GM23338 (cell line): ENCODE measurements at places on chromosomes 3 and 15. TPM values are rescaled to one million over a fixed set of nuclear protein-coding genes. Genes with fewer than 3 reads are reported as not detected.

GRCh38 chr15:38069511-38070011 lies 135.1 kb downstream of the TMCO5A start:
- no peak for DNase-seq
- peaks cover 30% of the 10 kb centered on the region for H3K4me1 ChIP-seq
- H3K27ac ChIP-seq: no peak overlapping the region

Gene PTPRG
- 117 and 131 TPM in 2 replicates for total RNA-seq

- H3K27me3 ChIP-seq: no peaks in the 10 kb centered on the region
- no peak for DNase-seq
- no peaks in the 10 kb centered on the region for H3K36me3 ChIP-seq
- peaks cover 3% of the 10 kb centered on the region; the same call in 1 of the 2 replicates for H3K4me1 ChIP-seq
These were observed 404.6 kb upstream of the MCTP2 start for GRCh38 chr15:93826790-93827189.

DNA sequence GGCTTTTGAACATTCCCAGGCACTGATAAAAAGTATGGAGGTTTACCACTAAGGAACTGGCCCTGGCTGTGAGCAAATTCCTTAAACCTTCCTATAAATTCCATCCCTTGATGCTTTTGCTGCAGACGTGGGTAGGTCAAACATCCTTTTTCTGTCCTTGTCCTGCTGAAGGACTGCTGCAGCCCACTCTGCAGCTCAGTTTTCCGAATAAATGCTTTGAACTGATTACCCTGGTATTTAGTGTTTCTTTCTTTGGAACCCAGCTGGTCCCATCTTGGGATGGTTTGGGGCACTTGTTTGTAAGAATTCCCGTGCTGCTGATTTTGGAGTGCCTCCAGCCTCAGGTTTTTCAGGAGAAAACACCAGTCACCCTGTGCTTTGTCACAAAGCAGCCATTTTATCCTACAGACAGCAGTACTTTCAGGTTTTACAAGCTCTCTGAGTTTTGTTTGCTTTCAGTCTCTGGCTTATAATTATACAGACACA lies 815.9 kb downstream of the VGLL3 start:
- peak overlapping the region; percentile 88 for H3K27ac ChIP-seq
- no peak overlapping the region for H3K4me3 ChIP-seq
- no peaks in the 10 kb centered on the region for H3K36me3 ChIP-seq
- H3K27me3 ChIP-seq: no peaks in the 10 kb centered on the region
- H3K4me1 ChIP-seq: peaks cover 38% of the 10 kb centered on the region
